Ecto neural progenitor cell (in vitro differentiated cells): ENCODE measurements at places on chromosomes 1 and 21.

DNA sequence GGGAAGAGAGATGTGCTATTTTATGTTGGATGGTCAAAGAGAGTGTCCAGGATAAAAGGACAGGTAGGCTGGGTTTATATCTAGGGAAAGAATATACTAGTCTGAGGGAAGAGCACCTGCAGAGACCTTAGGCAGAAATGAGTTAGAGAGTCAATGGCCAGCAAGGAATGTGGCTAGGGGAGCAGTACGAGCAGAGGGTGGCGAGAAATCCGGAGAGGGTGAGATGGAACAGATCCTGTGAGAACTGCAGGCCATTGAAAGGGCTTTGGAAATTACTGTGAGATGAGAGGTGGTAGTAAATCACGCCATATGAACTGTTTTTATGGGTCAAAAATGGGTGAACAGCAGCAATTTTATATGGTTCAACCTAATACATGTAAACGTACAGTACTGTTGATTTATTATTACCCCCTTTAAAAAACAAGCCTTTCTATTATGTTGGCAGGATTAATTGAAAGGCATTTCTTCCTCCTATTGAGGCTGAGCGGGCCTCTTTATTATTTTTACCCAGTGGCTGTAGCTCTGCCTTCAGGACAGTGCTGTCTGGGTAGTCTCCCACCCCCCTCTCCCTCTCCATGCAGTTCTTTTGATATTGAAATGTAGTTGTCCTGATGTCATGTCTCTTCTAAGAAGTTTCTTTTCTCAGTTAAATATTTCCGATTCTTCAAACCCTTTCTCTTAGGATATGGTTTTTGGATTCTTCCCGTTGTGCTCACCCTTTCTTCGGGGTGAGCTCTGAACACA, 75.2 kb upstream of the CD1D start:
- DNase-seq, result no peak

DNA sequence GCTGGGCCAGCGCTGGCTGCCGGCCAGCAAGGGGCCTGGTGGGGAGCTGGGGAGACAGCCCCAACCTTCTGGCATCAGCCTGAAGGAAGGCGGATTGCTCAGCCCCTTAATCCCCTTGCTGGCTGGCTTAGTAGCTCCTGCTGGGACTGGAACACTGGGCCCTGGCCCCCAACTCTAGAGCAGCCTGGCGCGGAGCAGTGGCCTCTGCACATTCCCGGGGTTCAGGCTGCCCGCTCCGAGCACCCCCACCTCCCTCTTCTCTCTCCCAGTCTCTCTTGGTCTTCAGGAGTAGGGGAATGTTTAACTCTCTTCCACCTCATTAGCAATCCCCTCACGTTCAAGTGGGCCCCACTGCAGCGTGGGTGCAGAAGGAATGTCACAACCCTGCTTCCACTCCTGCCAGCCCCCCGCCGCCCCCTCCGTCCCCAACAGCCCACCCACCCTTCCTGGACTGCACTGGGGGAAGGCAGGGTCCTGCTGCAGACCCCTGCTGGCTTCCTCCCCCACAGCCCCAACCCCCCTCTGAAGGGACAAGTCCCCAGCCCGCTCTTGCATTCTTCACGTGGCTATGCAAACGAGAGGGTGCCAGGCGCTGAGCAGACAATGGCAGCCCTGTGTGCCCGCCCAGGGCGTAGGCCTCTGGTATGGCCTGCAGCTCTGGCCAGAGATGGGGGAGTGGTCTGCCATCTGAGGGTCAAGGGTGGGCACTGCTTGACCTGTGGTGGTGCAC, 980 bp upstream of the CLDN19 start:
- peak; percentile 75 for DNase-seq

- no peak for DNase-seq
These were observed 29.1 kb downstream of the IL12RB2 start for GRCh38 chr1:67336783-67337182.

GRCh38 chr1:176499671-176500070, 36.7 kb downstream of the PAPPA2 start:
- no peak for DNase-seq

- no peak for DNase-seq
These were observed 27.6 kb upstream of the POGK start for GRCh38 chr1:166811691-166812090.

DNA sequence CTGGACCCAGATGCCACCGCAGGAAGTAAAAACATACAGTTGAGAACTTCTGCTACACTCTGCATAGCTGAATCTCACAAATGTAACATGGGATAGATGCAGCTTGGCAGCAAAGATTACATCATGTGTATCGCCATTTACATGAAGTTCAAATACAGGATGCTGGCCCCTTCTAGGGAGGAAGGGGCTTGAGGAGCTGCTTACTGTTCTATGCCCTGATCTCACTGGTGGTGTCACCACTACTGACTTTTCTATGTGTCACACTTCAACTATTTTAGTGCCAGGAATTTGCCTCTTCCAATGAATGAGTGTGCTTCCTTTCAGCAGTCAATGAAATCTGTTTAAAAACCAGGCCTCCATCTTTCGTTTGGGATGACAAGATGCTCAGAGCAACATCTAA, 31.1 kb downstream of the MRAP start:
- no peak for DNase-seq

DNA sequence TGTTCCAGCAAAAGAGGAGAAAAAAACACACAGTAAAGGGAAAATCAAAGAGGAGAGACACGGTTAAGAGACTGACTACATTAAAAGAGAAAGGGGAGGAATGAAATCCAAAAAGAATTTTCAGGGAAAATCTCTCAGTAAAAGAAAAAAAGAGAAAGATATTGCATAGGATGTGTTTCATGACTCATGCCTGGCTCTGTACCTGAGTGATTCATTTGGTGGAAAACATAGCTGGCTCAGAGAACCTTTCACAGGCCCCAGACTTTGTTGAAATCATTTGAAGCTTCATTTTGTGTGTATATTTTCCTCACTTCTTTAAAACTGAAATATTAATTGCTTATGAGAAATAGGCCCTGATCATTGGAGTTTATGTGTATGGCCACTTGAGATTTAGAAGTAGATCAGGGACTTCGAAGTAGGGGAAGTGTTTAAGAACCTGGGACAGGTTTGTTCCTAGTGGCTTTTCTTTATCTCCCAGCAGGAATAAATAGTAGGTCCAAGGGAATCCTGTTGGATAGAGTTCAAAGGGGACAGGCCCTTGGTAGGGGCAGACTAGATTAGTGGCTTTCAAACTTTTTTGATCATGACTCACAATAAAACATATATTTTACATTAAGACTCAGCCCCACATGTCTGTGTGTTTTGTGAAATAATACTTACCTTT, 239.1 kb upstream of the SGIP1 start:
- DNase-seq, result no peak

- peak; percentile 37 for DNase-seq
These were observed 41.9 kb downstream of the NPHP4 start for GRCh38 chr1:5950201-5950895.

- no peak for DNase-seq
These were observed 113.0 kb upstream of the ZNF648 start for GRCh38 chr1:182174513-182174855.

DNA sequence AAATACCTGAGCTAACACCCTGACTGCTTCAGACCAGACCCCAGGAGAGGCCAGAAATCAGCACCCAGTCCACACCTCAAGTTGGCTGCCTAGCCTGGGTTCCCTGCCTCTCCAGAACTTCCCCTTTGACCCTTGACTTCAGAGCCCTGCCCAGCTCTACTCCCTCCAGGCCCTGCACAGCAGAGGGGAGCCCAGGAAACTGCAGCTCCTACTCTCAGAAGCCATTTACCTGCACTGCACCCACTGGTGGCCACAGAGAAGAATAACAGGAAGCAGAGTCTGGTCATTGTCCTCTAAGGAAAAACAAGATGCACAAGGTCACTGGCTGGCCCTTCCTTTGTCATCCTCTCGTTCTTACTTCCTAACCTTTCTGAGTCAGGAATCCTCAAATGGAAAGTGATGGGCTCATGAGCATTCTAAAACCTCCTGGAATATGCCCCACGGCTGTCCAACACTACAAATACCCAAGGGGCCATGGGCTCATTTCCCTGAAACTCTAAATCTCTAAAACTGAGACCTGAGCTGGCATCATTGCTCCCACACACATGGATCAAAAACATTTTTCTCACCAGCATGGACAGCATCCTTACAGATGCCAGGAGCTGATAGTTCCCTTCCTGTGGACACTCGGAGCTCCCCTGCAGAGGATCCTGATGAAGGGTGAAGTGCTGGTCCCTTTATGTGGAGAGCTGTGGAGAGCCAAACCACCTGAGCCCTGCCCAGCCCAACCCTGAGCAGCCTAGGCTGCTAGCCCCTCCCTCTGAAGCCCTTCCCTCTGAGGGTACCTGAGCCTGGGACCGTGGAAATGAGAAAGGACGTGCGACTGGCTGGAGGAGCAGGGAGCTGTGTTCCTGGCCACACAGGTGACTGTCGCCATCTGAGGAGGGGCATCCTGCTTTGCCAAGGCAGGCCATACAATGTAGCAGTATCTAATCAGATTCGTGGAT, at the start of gene ITLN2:
Gene ITLN2 (minus strand): TSS at position 652 of the 947 bp plus-strand sequence. CDS start 68 bp downstream, at position 584.
- DNase-seq, result peak; percentile 73

DNA sequence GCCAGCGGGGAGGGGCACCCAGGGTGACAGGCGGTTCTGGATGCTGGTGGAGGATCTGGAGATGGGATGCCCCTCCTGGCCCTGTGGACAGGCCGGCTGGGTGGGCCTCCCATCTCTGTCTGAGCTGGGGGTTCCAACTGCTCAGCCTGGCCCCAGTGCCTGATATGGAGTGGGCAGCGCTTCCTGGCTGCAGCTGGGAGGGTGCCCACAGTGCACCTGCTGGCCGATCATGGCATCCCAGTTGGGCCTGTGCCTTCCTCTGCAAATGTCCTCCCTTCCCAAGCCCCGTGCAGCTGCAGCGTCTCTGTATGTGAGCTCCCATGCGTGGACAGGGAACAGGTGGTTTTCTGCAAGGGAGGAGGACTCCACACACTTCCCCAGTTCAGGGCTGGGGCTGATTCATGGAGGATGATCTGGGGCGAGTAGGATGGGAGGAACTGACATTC, 2.1 kb downstream of the PFKL start:
- no peak for DNase-seq

DNA sequence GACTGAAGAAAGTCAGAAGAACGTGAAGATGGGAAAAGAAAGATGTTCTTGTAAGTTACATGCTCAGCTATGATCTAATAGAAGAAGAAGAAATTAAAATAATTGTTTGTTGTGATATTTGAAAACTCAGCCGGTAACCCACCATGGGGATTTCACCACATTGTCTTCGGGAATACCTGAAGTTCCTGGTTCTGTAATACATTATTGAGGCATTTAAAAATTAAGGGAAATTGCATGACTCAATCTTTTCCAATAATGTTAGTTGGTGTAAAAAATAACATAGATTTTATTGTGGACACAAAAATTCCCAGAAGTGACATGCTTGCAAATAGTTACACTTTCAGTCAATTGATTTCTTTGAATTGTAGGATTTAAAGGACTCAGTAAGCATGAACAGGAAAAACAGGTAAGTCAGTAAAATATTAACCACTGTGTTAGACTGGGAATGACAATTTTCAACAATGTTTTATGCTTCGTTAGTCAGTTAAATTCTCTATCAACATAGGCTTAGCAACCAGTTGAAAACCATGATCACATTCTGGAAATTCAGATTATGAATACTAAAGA, 745.1 kb downstream of the LTN1 start:
- DNase-seq, result no peak

DNA sequence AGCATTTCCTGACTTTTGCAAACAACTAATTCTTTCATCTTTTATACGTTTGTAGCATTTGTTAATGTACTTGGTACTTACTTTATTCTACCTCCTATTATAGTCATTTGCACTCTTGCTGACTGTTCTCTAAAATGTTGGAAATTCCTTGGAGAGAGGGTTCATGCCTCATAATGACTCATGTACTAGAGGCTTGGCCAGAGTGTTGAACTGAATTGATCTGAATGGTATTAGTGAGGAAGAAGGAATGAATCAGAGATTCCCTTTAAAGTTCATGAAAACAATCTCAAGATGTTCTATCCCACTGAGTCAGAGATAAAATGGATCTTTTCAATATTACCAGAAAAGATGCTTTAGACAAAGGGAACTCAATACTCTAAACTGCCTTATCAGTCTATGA, 383.4 kb downstream of the SEC16B start:
- no peak for DNase-seq

- DNase-seq, result no peak
These were observed 16.6 kb downstream of the SLC1A7 start for GRCh38 chr1:53125623-53126360.

GRCh38 chr21:32372755-32373154, 20.1 kb downstream of the URB1 start:
- no peak for DNase-seq

DNA sequence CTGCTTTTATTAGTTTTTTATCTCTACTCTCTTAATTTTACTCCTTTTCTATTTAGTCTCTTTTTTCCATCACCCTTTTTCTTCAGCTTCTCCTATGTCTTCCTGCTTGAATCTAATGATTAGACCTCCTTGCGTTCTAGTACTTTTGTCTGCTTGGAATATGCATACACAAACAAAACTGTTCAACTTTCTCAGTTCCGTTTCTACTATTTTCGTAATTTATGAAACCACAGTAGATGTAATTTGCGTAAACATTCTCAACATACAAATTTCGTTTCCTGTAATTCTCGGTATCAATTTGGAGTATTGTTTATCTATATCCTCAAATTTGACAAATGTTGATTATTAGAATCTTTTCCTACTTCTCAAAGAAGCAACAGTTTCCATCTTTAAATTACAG, 772.5 kb downstream of the USP25 start:
- DNase-seq, result no peak

- DNase-seq, result no peak
These were observed 24.7 kb downstream of the NPHP4 start for GRCh38 chr1:5967351-5968160.
